ENCODE measurements at places on chromosomes 5 and 9. TPM values are rescaled to one million over a fixed set of nuclear protein-coding genes. Genes with fewer than 3 reads are reported as not detected.

DNA sequence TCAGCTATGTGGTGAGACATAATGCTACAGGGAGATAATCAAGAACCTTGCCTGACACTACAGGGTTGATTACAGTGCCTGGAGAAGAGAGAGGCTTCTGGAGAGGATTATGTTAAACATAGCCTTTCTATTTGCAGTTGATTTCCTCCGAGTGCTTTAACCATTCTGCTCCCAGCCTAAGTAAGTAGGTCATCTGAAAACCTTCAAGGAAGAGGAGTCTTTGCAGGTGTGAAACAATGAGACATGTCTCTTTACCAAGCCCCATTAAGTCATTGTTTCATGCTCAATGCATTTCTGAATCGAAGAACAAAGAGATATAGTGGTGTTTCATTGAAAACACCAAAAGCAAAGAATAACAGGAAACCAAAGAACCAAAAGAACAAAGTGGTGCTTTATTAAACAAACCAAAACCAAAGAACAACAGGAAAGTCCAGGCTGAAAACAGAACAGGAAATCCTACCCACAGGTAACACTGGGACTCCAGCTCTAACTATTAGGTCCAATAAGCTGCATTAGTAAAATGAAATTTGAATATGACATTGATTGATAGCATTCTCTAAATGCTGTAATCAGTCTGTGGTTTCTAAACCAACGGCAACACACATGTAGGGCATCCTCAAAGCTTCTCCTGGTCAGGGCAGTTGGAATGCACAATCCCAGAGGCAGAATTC is 113.3 kb upstream of the SPATA31D4 start:
- no peaks in the 10 kb centered on the region for H3K36me3 ChIP-seq
- H3K27ac ChIP-seq = peak overlapping the region; percentile 5
- no peak for DNase-seq
- peak overlapping the region; percentile 50 for H3K4me3 ChIP-seq
- no peaks in the 10 kb centered on the region for H3K27me3 ChIP-seq
- H3K4me1 ChIP-seq = peaks cover 34% of the 10 kb centered on the region

DNA sequence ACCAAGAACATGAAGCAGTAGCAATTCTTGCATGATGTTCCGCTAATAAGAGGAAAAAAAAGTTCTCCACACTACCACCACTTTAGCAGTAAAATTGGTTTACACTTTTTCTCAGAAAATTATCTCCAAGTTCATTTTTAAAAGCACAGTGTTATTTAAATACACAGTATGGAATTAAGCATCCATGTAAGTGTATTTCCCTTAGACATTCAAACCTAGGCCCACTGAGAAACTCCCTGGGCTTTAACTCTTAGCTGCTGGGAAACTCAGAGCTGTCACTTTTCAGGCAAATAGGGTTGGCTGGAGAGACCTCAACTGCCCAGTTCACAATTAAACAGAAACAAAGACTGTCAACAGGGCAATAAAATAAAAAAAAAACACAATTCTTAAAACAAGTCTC is 2.7 kb downstream of the GNAQ start:
- peaks cover 35% of the 10 kb centered on the region for H3K4me1 ChIP-seq
- peak overlapping the region; percentile 84 for H3K4me3 ChIP-seq
- peaks cover 5% of the 10 kb centered on the region for H3K36me3 ChIP-seq
- H3K27me3 ChIP-seq = peaks cover 10% of the 10 kb centered on the region
- peak overlapping the region; percentile 92 for H3K27ac ChIP-seq
- DNase-seq = no peak

DNA sequence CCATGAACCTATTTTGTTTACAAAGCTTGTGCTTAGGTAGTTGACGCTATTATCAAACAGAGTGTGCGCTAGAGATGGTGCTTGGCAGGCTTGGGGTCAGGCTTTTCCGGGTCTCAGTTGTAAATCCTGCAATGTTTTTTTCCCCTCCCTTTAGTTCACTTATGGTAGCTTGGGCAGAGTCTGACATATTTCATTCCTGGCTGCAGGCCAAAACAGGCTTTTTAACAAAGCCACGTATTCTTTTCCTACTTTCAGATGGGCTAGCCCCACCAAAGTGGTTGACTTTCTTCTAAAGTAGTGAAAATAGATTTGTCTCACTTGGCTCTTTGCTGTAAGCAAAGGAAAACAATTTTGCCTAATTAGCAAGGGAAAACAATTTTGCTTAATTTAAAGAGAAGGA is 58.0 kb upstream of the FBN2 start:
- H3K4me3 ChIP-seq = no peak overlapping the region
- H3K4me1 ChIP-seq = no peaks in the 10 kb centered on the region
- no peaks in the 10 kb centered on the region for H3K36me3 ChIP-seq
- no peak overlapping the region for H3K27ac ChIP-seq

DNA sequence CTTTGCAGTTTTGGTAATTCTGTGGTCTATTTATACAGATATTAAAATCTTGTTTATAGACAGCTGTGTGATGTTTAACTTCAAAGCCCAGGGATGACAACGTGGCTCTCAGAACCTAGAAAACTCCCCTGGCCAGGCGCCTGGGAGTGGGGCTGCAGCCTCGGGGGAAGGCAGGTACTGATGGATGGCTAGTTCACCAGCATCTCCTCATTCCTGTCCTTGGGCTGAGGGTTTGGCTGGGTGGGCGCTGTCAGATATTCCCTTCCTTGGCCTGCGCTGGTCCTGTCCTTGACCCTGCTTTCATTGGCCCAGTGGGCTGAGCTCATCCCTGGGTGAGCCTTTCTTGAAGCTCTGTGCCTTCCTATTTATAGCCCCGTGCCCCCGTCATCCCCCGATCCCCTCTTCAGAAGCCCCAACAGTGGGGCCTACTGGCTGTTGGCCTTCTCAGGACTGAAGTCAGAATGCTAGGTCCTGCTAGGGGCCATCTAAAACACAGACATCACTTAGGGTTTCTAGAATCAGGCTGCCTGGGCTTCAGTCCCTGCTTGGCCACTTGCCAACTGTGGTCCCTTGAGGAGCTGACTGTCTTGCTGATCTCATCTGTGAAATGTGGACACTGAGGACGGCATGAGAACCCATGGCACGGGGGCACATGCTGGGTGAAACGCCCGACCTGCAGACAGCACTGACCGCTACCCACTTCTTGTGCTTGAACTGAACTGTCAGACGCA is 20.9 kb downstream of the SH3GLB2 start:
- no peak overlapping the region for H3K4me3 ChIP-seq
- H3K27ac ChIP-seq = no peak overlapping the region
- peaks cover 4% of the 10 kb centered on the region for H3K36me3 ChIP-seq
- no peaks in the 10 kb centered on the region for H3K27me3 ChIP-seq

- H3K4me1 ChIP-seq = peaks cover 28% of the 10 kb centered on the region
- no peak overlapping the region for H3K27ac ChIP-seq
- no peak for DNase-seq
- H3K36me3 ChIP-seq = no peaks in the 10 kb centered on the region
- H3K27me3 ChIP-seq = peaks cover 11% of the 10 kb centered on the region
These were observed 68.5 kb upstream of the RAI14 start for GRCh38 chr5:34587355-34588241.

- no peak overlapping the region for H3K27ac ChIP-seq
- DNase-seq = no peak
- no peak overlapping the region for H3K4me3 ChIP-seq
These were observed 16.3 kb upstream of the LRRC14B start for GRCh38 chr5:174876-175465.

- H3K36me3 ChIP-seq = no peaks in the 10 kb centered on the region
- no peak for DNase-seq
- H3K4me3 ChIP-seq = no peak overlapping the region
These were observed 17.3 kb upstream of the TGFBI start for GRCh38 chr5:136011414-136012001.

DNA sequence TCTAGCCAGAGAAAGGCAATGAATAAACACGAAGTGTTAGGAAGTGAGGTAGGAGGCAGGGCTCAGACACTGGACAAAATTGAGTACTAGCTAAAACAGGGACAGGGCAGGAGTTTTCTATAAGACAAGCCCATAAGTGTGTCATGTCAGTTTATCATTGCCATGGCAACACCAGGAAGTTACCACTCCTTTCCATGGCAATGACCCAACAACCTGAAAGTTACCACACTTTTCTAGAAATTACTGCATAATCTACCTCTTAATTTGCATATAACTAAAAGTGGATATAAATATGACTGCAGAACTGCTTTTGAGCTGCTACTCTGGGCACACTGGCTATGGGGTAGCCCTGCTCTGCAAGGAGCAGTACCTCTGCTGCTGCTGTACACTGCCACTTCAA is 442.5 kb upstream of the COX7C start:
- H3K27me3 ChIP-seq = no peaks in the 10 kb centered on the region
- H3K27ac ChIP-seq = no peak overlapping the region
- no peaks in the 10 kb centered on the region for H3K36me3 ChIP-seq
- DNase-seq = no peak
- no peak overlapping the region for H3K4me3 ChIP-seq
- no peaks in the 10 kb centered on the region for H3K4me1 ChIP-seq

GRCh38 chr5:31186672-31187267 is 6.7 kb upstream of the CDH6 start:
- no peak overlapping the region for H3K4me3 ChIP-seq
- no peaks in the 10 kb centered on the region for H3K36me3 ChIP-seq
- no peaks in the 10 kb centered on the region for H3K4me1 ChIP-seq
- H3K27me3 ChIP-seq = no peaks in the 10 kb centered on the region
- no peak overlapping the region for H3K27ac ChIP-seq

DNA sequence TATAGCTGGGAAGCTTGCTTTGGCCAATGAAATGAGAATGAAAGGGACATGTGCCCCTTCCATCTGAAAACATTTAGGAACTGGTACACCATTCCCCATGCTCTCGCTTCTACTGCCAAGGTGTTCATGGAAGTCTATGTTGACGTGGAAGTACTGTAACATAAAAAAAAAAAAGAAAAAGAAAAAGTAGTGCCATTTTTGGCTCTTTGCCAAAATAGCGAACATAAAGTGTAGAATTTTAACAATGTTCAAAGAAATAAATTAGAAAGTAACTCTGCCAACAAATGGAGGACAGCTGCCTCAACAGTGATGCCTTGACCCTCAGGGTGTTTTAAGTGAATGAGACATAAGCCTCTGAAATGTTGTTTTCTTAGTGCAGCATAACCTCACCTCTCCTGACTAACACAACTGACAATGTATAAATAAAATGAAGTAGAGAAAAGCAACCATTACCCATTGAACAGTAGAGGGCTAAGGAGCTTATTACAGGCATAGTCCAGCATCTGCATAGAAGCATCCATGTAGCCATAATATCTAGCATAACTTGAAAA is 536.6 kb downstream of the DTWD2 start:
- H3K27me3 ChIP-seq = no peaks in the 10 kb centered on the region
- H3K27ac ChIP-seq = no peak overlapping the region
- no peak overlapping the region for H3K4me3 ChIP-seq
- no peaks in the 10 kb centered on the region for H3K4me1 ChIP-seq

DNA sequence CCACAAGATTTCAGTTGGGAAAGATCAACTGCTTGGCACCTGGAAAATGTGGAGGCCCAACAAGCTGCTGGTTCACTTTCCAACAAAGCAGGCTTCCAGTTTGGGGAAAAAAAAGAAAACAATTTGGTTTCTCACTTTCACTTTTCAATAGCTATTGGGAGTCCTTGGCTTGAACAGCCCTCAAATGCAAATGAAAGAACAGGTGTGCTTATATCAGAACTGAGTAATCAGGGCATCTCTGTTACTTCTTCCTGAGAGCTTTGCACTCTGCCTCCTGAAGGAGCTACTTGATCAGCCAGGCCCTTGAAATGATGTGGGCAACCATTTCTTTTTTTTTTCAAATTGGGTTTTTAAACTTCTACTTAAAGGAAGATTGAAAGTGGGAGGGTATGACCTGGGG is 73.5 kb downstream of the MFAP3 start:
- H3K27ac ChIP-seq = no peak overlapping the region
- no peaks in the 10 kb centered on the region for H3K36me3 ChIP-seq
- peaks cover 11% of the 10 kb centered on the region for H3K27me3 ChIP-seq

DNA sequence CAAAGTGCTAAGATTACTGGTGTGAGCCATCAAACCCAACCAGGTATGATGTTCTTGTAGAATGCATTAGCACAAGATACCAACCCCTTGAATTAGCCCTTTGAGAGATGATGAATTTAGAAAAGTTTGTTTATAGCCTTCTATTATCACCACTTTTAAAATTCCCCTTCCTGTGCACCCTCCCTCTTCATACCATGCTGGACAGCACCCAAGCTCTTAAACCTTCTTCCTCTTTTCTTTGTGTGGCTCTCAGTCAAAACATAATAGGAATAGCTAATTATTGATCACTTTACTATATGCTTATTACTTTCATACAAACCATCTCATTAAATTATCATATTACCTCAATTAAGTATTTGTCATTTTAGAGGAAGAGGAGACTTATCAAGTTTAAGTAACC is 87.6 kb upstream of the TMED7 start:
- peaks cover 39% of the 10 kb centered on the region for H3K27me3 ChIP-seq
- no peak overlapping the region for H3K27ac ChIP-seq
- no peaks in the 10 kb centered on the region for H3K4me1 ChIP-seq
- H3K4me3 ChIP-seq = no peak overlapping the region

- peaks cover 6% of the 10 kb centered on the region for H3K36me3 ChIP-seq
- no peaks in the 10 kb centered on the region for H3K4me1 ChIP-seq
- peaks cover 43% of the 10 kb centered on the region for H3K27me3 ChIP-seq
- H3K4me3 ChIP-seq = no peak overlapping the region
These were observed 254.8 kb upstream of the PPP1R2B start for GRCh38 chr5:156595132-156595787.

- H3K27me3 ChIP-seq = no peaks in the 10 kb centered on the region
- peaks cover 9% of the 10 kb centered on the region for H3K4me1 ChIP-seq
- no peaks in the 10 kb centered on the region for H3K36me3 ChIP-seq
- no peak overlapping the region for H3K27ac ChIP-seq
- peak overlapping the region; percentile 78 for H3K4me3 ChIP-seq
- DNase-seq = no peak
These were observed 1.7 kb downstream of the ENDOG start for GRCh38 chr9:128819716-128820664.

- no peak overlapping the region for H3K4me3 ChIP-seq
- peaks cover under 1% of the 10 kb centered on the region for H3K36me3 ChIP-seq
- no peaks in the 10 kb centered on the region for H3K27me3 ChIP-seq
These were observed 24.3 kb downstream of the NDFIP1 start for GRCh38 chr5:142132916-142133315.

DNA sequence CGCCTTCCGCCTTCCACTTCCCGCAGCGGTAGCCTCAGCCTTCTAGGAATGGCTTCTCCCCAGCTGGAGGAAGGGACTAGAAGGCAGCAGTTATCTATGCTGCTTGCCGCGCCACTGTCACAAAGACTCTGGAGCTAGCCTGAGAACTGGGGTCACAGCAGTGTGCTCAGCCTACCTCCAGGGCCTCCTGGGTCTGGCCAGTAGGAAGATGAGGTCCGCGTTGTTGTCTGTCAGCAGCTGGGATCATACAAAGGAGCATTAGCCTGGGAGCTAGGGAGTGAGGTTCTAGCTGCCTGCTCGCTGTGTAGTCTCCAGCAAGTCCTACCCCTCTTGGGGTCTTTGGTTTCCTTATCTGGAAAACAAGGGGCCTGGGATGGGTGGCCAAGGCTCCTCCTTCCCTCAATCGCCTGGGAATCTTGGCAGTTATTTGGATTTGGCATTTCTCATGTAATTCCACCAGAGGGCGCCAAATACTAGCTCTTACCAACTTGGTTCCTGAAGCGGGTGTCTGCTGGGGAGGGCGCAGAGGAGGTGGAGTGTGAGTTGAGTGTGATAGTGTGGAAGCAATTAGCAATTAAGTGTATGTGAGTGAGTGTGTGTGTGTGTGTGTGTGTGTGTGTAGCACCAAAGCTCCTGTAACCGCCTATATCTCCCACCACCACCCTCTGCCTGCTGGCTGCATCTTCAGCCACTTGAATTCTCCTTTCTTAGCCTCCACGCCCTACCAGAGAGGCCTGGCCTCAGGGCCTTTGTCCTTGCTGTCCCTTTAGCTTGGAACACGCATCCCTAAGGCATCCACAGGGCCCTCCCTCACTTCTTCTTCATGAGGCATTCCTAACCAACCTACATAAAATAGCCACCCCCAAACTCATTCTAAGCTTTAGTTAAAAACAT is 97.1 kb downstream of the ENTREP1 start:
- H3K27me3 ChIP-seq = peaks cover 8% of the 10 kb centered on the region
- H3K36me3 ChIP-seq = no peaks in the 10 kb centered on the region
- no peak overlapping the region for H3K27ac ChIP-seq
- DNase-seq = no peak
- no peaks in the 10 kb centered on the region for H3K4me1 ChIP-seq
- H3K4me3 ChIP-seq = no peak overlapping the region

The KLF9 gene
- 4.0 TPM for total RNA-seq

The CDH18 gene
- total RNA-seq = not detected

All from natural killer cell treated with Interleukin-12 subunit alpha and Interleukin-12 subunit beta and Interleukin-15 and Interleukin-18, amount 100 ng/mL, for 72 hours (primary cell).